ENCODE measurements at places on chromosomes 7 and 10. TPM values are rescaled to one million over a fixed set of nuclear protein-coding genes. Genes with fewer than 3 reads are reported as not detected.

Gene SVOPL
- total RNA-seq: not detected

Gene TPST1
- 22.0 TPM for total RNA-seq

Gene SLC29A3
- 3.1 TPM for total RNA-seq

Gene SPDYE5
- not detected for total RNA-seq

Gene PAPOLB
- not detected for total RNA-seq

DNA sequence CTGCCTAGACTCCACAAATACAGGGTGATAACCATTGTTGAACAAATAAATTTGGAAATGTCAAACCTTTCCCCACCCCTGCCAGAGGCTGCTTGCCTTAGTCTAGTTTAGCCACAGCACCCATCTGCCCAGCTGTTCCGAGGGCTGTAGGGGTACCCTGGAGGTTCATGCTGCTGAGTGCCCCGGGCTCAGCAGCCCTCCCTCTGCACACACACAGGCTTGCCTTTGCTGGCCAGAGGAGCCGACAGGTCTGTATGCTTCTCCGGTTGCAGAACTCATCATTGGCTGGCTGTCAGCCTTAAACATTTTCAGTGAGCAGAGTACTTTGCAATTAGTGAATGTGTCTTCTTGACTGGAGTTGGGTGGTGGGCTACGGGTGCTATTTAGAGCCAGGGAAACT, 122.9 kb downstream of the NRF1 start:
- DNase-seq: no peak

DNA sequence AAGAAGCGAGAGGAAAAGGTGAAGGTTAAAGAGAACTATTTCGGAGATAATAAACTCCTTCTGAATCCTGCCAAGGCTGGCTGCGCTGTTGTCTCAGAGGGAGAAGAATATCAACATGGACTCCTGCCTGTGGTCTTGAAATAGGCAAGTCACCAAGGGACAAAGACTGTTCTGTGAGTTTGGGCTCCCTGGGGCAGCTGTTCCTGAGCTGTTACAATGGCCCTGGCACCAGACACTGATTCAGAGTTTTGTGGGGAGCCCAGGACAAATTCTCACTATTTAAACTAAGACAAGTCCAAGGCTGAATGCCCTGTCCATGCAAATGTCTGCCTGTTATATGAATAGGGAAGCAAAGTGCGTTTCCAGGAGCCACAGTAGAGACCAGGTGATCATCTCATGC, 81.4 kb downstream of the PRPF18 start:
- no peak for DNase-seq

DNA sequence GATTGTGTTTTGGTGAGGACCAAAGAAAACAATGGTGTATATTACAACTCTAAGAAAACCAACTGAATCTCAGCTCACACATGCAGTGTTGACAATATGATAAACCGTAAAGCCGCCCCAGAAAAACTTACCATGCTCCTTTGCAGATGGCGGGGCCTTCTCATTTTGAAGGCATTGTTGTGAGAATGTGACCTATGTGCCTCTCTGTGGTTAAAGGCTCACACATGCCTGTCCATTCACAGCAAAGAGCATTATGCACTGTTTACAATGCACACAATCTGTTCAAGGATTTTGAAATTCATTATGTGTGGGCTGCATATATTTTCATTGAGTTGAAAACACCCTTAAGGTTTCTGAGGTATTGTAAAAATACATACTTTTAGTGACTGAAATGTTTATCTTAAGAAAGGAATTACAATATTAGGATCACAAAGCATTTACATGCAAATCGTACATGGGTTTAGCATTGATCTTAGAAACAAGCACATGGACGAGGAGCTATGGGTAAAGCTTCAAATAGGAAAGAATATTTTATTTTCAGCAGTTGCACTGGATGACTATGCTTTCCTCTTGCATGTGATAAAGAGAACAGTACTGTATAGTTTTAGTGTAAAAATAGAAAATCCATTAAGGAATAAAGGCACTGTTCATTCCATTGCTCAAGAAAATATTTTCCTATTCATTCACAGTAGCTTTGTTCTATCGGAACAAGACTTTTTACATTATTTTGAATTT, 334.3 kb downstream of the ARL4A start:
- no peak for DNase-seq

GRCh38 chr10:108523016-108523800, 1358.7 kb upstream of the SORCS1 start:
- DNase-seq: no peak

- DNase-seq: no peak
Observed at GRCh38 chr7:132720835-132721234, 144.6 kb upstream of the PLXNA4 start.

GRCh38 chr10:33638374-33638773, 303.9 kb upstream of the NRP1 start:
- no peak for DNase-seq

DNA sequence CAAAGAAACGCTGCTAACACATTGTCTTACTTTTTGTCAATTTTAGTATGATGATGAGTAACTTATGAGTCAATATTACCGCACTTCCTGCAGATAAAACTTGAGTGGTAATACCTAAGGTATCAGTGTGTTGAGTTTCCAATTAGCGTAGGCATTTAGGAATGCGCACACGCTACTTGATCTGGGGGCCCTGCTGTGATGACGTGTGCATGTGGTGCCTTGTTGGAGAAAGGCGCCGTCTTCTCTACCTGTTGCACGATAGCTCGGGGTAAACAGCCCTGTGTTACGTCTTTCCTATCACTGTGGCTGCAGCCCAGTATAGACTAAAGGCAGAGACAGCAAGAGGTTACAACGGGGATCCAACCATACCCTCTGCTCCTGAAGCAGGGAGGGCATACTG, 476.8 kb upstream of the ADARB2 start:
- DNase-seq: no peak

GRCh38 chr10:24041034-24041433, 167.9 kb upstream of the KIAA1217 start:
- DNase-seq: no peak

DNA sequence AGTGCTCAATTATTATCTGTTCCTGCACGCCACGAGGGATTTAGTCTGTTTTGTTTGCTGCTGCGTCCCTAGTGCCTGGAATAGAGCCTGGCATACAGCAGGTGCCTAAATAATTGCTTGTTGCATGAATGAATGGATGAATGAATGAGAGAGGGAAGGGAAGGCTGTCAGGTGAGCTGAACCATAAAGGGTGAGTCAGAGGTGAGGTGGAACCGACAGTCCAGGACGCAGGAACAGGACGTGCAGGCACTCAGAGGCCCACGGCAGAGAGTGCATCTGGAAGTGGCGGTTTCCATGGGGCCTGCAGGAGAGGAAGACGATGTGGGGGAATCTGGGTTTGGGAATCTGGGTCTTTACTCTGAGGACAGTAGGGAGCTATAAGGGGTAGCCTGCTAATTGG, 17.7 kb upstream of the PPIF start:
- DNase-seq: no peak

DNA sequence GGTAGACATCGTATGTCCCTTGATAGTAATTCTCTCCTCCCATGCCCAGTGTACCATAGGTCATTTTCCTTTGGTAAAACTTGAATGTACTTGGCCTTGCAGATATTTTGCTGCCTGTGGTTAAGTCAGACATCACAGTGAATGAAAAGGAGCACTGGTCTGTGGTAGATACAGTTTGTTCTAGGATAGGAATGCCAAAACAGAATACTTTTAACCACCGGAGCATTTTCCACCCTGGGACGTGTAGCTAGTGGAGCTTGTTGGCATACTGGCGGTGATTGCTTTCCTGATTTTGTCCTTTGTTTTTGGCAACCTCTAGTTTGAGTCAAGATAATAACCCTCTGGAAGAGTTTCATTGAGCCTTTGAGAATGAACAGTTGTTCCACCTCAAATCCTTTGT, 92.0 kb upstream of the BMPER start:
- no peak for DNase-seq

GRCh38 chr10:131906269-131906639, 5.4 kb downstream of the PPP2R2D start:
- no peak for DNase-seq

DNA sequence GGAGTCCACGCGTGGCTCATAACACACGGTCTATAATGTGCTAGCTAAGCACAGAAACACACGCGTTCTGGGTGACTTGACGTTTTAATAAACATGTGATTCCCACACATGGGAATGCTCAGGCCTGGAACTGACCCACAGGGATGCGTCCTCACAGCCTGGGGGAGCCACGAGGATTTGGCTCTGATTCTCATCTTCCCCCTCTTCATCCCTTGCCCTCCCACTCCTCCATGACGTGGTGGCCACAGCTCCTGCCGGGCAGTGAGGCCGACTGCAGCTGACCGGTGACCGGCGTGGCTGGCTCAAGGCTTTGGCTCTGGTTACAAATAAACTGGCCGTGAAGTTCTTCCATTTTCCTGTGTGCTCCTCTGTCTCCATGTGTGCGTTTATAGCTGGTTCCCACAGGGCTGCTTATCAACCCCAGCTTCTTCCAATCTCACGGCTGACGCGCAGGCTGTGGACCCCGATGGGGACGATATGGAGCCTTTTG, 40.9 kb upstream of the KLF6 start:
- DNase-seq: no peak

- DNase-seq: no peak
Observed at GRCh38 chr7:151481650-151482505, 37.8 kb downstream of the RHEB start.

DNA sequence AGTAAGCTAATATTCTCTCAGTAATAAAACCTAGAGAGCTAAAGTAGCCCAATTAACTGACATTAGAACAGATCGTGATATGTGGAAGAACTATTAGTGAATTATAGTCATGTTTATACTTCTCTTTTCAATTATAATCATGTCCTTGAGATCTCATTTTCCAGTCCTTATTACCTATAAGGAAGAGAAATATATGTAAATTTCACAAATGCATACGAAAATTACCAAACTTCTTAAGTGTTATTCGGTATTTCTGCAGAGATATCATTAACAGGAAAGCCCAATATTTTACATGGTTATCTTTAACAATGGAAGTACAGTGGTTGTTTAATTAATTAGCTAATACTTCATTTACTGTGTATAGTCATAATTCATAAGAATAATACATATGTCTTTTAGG, 110.7 kb downstream of the PTEN start:
- no peak for DNase-seq

Data from esophagus squamous epithelium (tissue), 5 donors.